ENCODE measurements at places on chromosomes 4 and X.

GRCh38 chr4:8185295-8185694, 13.8 kb upstream of the SH3TC1 start:
- DNase-seq, result no peak

GRCh38 chr4:34178476-34178875, 2065.8 kb downstream of the ARAP2 start:
- no peak for DNase-seq

GRCh38 chr4:89064848-89065247, 7.9 kb upstream of the FAM13A start:
- DNase-seq, result no peak

DNA sequence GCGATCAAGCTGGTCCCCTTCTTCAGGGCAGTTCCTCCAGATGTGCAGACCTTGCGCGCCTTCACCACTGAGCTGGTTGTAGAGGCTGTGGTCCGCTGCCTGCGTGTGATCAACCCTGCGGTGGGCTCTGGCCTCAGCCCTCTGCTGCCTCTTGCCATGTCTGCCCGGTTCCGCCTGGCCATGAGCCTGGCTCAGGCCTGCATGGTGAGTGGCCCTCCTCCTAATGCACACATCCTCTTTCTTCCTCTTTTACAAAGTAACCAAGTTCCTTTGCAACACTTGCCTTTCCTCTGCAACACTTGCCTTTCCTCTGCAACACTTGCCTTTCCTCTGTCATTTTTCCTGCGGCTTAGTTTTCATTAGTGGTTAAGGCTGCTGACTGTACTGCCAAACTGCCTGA, 1.8 kb downstream of the CCDC22 start:
- DNase-seq, result no peak

GRCh38 chrX:137366018-137366633, 199.8 kb upstream of the ZIC3 start:
- DNase-seq, result no peak

- peak; percentile 46 for DNase-seq
Measured at GRCh38 chr4:130077275-130077674, 981.3 kb downstream of the C4orf33 start.

- DNase-seq, result no peak
Measured at GRCh38 chr4:154073107-154073822, 284.4 kb upstream of the SFRP2 start.

DNA sequence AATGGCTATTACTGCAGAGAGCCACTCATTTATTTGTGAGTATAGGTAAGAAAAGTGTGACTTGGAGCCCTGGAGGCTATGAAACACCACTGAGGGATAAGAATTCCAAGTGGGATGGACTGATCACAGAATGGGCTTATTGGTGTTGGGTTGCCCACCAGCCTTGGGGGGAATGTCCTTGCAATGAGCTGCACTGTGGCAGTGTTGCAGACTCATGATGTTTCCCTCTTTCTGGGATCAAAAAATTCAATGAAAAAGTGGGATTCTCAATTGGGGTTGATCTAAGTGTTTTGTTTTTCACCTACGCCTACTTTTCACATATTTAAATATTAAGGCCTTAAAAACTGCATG, 1024.5 kb upstream of the PCDH10 start:
- DNase-seq, result no peak

DNA sequence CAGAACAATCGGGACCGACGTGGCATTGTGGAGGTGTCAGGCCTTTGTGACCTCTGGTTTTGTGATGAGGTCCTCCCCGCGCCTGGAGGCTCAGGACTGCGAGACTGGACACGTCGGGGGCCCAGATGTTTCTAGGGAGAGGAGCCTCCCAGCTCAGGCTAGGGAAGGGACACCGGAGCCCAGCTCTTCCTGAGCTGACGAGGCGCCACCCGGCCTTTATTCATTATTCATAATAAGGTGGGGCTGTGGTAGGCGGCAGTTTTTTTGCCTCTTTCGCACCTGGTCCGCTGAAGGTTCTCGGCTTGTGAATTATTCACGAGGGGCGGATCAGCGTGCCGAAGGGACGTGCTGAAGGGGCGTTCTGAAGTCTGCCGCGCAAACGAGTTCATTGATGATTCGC, 2.3 kb upstream of the UBA1 start:
- DNase-seq, result no peak

DNA sequence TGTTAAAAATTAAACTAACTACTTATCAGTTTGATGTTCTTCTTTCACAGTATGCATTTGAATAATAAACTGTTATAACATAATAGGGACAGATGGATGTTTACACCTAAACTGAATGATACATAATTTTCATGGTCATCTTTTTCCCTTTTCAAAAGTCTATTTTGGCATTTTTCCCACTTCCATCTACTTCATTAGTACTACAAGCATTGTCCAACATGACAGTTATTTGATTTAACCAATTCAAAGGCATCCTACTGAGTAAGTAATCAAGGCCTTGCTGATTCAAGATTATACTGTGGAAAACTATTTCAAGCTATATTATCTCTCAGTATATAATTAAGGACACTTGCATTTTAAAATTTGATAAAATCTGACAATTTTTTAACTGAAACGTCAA, 212.9 kb downstream of the FAT4 start:
- no peak for DNase-seq

DNA sequence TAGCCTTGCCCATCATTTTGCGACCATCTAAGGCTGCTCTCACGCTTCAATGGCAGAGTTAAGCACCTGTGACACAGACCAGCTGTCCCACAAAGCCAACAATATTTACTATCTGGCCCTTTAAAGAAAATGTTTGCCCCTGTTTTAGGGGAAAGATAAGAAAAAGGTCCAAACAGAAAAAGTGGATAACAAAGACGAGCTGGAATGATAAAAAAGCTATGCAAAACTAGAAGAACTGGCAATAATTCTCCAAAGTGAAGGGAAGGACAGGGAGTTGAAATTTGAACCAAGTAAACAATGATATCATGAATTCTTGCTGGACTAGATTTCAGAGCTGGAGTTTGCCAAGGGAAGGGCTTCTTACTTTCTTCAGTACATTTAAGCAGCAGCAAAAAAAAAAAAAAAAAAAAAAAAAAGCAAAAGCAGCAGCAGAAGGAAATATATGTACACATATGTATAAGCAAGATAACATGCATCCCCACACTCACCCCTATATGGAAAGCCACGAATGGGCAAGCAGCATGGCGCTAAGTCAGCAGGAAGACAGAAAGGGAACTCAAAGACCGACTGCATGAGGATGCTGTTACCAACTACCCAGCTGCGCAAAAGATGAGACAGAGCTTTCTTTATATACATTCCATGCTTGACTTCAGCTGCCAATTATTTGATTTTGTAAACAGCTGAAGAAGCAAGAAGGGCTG, 12.5 kb downstream of the TRAPPC2 start:
- no peak for DNase-seq

GRCh38 chrX:140467211-140467610, 37.7 kb downstream of the SOX3 start:
- DNase-seq, result no peak

DNA sequence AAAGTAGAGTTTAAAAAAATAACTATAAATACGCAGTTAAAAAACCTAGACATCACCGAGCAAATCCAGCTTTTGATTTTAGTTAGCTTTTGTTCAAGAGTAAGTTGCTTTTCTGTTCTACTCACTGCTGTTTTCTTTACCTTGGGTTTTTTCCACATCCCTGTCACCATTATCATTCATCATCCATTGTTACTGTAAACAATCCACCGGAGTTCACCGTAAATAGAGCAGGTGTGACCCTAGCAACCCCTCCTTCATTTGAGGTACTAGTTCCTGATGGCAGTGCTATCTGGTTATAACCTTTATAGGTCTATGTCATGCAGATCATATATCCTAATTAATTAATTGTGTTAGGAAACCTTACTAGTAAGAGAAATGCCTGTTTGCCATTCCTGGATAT, 43.0 kb upstream of the TEX13D start:
- no peak for DNase-seq

DNA sequence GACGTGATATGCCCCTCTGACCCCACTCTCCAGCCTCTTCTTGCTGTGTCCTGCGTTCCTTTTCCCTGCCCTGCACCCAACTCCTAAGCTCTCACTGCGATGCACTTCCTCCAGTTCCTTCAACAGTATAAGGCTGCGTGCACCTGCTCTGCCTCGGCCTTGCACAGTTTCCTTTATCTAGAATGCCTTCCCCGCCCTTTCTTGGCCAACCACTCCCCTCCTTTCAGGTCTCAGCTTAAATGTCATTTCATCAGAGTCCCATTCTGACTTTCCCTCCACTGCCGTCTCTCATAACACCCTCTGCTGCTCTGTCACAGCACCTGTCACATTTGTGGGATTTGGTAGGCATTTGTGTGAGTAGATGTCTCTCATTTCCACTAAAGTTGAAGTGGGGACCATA, 58.4 kb upstream of the NEIL3 start:
- DNase-seq, result no peak

DNA sequence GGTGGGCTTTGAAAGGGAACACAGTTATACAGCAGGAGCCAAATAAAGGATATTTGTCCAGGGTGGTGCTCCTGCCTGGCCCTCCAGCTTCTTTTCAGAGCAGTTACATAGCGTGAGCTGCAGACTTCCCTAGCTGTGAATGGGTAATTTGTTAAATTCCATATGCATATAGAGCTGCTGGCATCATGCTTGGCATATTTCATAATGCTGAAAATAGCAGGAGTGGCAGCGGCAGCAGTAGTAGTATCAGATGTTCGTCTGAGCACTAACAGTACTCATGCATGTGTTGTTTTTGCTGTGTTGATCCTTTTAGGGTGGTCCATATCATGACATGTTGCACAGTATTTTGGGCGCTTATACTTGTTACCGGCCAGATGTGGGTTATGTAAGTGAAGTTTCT, 33.6 kb upstream of the TADA2B start:
- no peak for DNase-seq

GRCh38 chr4:8849266-8850073, 22.2 kb downstream of the HMX1 start:
- peak; percentile 58 for DNase-seq
